NCI-H1092 treated with DMSO at 0.1 percent for 48 hours (cell line): ENCODE measurements at places on chromosomes 6 and 20.

- DNase-seq, result no peak
Measured at GRCh38 chr6:139013185-139013800, 15.3 kb upstream of the ABRACL start.

DNA sequence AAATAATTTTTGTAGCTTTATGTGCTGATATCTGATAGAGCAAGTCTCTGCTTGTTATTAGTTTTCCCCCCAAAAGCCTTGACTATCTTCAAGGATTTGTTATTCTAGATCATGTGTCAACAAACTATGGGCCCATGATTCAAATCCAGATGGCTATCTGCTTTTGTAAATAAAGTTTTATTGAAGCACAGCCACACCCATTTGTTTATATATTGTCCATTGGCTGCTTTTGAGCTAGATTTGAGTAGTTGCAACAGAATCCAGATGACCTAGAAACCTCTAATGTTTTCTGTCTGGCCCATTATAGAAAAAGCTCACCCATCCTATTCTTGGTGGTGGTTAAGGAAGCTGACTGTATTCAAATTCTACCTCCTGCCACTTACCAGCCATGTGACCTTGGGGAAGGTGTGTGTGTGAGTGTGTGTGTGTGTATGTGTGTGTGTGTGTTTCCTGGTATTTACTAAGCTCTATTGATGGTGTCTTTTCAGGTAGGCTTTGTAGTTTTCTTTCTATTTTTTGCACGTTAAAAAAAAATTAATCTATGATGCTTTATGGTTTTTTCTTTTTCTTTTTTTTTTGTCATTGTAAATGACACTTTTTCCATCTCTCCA lies 1.3 kb upstream of the GTSF1L start:
- DNase-seq, result no peak

DNA sequence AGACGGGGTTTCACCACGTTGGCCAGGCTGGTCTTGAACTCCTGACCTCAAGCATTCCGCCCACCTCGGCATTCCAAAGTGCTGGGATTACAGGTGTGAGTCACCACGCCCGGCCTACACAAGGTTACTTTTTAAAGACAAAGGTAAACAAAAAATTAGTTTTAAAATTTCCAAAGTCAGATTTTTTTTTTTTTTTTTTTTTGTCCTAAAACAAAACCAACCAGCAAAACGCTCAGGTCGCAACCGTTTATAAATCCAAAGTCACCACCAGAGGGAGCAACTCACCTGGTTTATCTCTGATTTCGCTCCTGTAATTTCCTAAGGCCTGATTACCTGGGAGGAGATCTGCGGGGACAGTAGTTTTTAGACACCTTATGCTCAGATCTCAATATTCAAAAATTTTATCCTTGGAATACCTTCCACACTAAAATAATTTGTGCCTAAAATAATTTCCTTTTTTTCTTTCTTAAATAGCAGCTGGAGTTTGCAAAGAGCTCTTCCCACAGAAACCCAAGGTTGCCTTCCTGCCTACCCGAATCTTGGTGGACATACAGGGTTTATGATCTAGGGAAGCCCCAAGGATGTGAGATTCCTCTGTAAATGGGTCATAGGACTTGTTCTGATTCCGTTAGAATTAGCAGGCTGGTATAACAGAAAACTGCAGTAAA lies 19.8 kb upstream of the TREM1 start:
- peak; percentile 59 for DNase-seq

GRCh38 chr6:44558832-44559251 lies 171.3 kb downstream of the CDC5L start:
- no peak for DNase-seq

DNA sequence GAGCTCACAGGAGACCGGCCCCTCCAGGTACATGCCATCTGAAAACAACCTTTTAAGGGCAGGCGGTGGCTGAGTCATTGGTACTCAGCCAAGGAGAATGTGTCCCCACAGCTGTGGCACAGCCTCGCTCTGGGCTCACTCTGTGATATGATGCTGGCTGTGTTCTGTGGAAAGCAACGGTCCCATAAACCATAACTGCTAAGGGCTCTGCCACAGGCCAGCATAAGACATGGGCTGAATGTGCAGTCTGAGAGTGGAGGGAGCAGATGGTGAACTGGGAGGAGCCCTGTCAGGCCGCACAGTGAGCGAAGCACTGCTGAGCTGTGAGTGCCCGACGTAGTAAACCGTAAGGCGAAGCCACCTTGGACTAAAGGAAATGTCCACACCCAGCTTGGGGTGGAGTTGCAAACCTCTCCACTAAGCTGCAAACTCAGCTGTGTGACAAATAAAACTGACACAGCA lies 375.8 kb downstream of the THBS2 start:
- DNase-seq, result peak; percentile 94

GRCh38 chr20:37290158-37290810 lies 829 bp downstream of the MANBAL start:
- no peak for DNase-seq

- peak; percentile 60 for DNase-seq
Measured at GRCh38 chr20:22512911-22513489, 71.4 kb downstream of the FOXA2 start.

DNA sequence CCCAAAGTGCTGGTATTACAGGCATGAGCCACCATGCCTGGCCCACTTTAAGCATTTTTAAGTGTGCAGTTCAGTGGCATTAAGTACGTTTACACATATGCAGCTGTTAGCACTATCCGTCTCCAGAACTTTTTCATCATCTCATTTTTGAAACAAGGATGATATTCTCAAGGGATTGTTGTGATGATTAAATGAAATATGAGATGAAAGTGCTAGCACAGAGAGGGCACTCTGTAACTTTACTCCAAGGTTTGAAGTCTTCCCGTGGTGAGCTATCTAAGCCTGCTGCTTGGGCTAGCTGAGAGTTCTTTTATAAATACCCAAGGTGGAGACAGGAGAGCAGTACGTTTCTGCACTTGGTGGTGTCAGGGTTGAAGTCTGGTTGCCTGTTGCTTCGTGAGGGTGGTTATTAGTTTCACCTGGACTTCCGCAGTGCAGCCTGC lies 6.6 kb downstream of the TM9SF4 start:
- DNase-seq, result no peak

GRCh38 chr20:21518292-21518991 lies 4.6 kb upstream of the NKX2-2 start:
- DNase-seq, result peak; percentile 54

GRCh38 chr20:63500902-63501817 lies 2.3 kb upstream of the EEF1A2 start:
- DNase-seq, result no peak

DNA sequence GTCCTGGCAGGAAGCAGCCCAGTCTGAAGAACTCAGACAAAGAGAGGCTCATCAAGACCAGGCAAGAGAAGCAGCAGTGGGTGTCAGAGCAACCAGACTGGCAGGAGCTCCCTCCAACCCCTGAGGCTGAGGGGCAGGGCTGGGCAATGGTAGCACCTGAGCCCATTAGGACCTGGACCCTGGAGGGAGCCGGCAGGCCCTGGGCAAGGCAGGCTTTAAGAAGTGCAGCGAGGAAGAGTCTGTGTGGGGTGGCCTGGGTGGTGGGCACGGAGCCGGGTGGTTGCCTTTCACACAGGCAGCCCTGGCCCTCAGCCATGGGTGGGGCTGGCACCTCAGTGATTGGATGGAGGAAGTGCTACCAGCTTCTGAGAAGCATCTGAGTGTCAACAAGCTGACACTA lies 33.1 kb upstream of the IRF4 start:
- DNase-seq, result no peak

DNA sequence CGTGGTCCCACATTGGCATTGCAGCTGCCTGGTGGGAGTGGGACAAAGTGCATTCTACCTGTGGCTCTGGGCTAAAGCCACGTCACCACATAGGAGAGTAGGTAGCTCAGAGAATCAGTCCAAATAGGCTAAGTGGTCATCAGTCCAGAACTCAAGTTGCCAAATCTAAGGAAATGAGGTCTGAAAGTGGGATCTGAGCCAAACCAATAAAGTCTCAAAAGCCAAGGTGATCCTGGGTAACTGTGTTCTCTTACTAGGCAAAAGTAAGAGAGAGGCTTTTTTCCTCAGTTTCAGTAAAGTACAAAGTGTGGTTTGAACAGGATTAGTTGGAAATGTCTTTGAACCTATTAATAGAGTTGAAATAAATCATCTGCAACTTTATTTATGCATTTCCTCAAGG lies 68.6 kb upstream of the CNKSR3 start:
- DNase-seq, result no peak

DNA sequence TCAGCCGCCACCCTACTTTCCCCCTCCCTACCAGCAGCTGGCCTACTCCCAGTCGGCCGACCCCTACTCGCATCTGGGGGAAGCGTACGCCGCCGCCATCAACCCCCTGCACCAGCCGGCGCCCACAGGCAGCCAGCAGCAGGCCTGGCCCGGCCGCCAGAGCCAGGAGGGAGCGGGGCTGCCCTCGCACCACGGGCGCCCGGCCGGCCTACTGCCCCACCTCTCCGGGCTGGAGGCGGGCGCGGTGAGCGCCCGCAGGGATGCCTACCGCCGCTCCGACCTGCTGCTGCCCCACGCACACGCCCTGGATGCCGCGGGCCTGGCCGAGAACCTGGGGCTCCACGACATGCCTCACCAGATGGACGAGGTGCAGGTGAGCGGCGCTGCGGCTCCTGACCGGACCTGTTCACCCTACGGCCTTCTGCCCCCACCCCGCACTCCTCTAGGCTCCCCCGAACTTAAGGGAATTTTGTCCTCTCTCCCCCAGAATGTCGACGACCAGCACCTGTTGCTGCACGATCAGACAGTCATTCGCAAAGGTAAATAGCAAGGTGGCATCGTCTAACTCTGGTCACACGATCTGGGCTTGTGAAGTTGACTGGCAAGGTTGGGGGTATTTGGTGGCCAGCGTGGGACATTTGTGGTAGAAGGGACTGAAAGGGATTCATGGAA lies 2.3 kb downstream of the TFAP2C start:
- DNase-seq, result no peak

- DNase-seq, result no peak
Measured at GRCh38 chr6:84467296-84467695, 239.9 kb upstream of the CEP162 start.

DNA sequence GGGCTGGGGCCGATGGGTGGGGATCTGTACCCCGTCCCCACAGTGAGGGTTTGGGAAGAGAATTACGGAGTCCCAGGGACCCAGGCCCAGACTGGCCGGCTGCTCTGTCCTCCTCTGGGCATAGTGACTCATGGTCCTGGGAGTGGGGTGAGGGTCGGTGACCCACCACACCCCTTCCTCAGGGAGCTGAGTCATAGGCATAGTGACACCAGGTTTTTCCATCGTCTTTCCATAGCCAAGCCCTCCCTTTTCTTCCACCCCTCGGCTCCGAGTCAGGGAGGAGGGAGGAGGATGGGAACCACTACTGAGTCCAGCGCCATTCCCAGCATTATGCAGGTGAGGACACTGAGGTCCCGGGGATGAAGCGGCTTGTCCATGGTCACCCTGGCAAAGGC lies 8.9 kb downstream of the CYP21A2 start:
- no peak for DNase-seq

DNA sequence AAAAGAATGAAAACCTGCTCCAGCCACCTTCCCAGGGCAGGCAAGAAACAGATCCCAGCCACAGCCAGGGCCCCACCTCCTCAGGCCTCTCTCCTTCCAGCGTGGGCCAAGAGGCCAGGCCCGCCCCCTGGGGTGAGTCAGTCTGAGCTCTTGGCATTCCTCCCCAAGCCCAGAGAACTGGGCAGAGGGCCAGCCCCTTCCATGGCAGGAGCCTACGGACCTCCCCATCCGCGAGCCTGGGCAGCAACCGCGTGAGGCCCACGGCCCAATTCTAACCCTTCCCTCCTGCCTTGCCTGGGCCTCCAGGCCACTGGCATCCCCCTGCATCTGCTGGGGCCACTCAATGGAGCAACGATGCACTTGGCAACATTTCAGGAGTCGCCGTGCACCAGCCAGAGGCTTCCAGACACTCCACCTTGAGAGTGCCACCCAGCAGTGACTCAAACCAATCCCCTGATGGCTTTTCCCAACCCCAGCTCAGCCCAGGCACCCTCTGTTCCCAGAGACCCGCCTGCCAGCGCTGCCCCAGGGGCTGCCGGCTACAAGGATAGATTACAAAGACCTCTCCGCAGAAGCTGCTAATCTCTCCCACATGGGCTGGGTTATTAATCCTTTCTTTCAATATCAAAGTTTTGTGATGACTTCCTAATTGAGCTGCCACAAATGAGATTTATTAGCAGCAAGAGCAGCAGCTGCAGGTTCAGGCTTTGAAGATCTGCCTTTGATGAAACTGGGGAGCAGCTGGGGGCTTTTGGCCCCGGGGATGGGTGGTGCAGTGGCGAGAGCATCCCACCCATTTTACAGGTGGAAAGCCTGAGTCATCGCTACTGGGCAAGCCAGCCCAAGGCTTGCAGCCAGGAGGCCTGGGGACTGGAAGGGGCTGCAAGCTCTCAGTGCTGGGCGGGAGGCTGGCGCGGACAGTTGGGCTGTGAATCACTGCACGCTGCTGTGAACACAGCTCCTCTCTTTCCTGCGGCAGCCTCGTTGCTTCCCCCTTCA lies 85.7 kb downstream of the NFATC2 start:
- DNase-seq, result peak; percentile 89

DNA sequence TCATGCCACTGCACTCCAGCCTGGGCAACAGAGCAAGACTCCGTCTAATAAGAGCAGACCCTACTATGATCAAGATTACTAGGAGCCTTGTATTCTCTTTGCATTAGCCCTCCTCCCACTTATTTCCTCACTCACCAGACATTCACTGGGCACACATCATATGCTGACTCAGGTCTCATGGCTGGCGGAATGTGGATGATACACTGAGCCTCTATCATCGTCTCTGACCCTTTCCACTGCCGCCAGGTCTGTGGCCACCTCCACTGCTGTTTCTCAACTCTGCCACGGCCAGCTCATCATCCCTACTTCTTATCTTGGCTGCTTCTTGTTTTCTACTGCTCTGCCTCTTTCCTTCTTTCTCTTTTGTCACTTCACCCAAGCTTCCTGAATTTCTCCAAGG lies 161.0 kb downstream of the BACH2 start:
- DNase-seq, result no peak

GRCh38 chr6:142301651-142302391 lies at the start of gene ADGRG6:
Gene ADGRG6, plus strand, starts transcription at chr6:142302007. Its CDS starts 323 bp downstream, at chr6:142302330.
- DNase-seq, result no peak

GRCh38 chr6:154394571-154394970 lies 38.0 kb upstream of the IPCEF1 start:
- no peak for DNase-seq

GRCh38 chr6:158009114-158009891 lies 27.6 kb downstream of the SYNJ2 start:
- DNase-seq, result peak; percentile 74

DNA sequence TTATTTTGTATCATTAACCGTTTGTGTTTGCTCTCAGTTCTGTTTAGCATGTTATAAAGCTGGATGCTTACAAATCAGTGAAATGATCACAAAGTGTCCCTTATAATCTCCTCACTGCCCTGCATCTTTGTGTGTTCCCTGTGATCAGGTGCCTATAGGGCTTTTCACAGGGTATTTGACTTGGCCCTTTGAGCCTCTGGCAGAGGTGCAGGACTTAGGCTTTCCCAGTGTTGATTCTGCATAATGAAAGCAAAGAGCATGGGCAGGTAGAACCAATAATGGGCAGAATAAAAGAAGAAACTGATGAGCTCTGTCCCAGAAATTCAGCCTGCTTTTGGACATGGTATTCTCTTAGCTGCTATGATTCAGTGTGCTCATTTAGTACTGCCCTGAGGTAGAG lies 16.9 kb upstream of the PBOV1 start:
- DNase-seq, result peak; percentile 2

- no peak for DNase-seq
Measured at GRCh38 chr20:3813848-3814581, 6.3 kb upstream of the AP5S1 start.
